Stimulated activated CD8-positive, alpha-beta memory T cell treated with anti-CD3 and anti-CD28 coated beads, Interleukin-15, amount 100 ng/mL, for 48 hours (primary cell): ENCODE measurements at places on chromosomes 4 and X.

DNA sequence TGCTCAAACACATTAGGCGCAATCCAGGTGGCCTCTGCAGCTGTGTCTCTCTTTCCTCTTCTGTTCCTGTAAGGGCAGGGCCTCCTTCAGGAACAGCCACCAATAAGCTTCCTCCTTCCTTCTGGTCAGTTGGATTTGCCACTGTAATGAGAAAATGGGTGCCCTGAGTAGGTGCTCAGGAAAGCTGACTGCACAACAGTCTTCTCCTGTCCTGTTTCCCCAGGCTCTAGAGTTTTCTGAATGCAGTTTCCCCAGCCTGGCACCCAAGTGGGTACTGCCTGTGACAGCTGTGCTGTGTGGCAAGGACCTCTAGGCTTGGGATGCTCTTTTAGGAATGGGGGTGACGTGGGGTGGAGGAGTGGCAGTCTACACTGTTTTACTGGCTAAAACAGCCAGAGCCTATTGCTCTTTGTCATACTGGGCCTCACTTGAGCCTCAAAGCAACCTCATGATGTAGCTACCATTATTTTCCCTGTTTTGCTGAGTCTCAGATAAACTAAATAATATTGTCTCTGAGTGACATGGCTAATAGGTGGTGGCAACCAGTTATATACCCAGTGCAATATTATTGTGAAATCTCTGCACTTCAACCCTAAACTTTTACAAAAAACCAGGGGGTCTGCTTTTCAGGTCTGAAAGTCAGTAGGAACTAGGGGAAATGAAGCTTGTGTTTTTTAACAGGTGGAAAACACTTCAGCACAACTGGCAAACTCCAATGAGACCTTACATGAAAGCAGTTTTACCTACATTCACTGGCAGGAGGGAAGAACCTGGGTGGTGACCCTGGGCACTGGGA is 1.2 kb downstream of the CXCL2 start:
- no peak for DNase-seq

- DNase-seq, result no peak
Measured at GRCh38 chr4:44425614-44426208, 22.9 kb downstream of the KCTD8 start.

GRCh38 chr4:112279882-112280315 is 5.8 kb downstream of the TIFA start:
- DNase-seq, result no peak

DNA sequence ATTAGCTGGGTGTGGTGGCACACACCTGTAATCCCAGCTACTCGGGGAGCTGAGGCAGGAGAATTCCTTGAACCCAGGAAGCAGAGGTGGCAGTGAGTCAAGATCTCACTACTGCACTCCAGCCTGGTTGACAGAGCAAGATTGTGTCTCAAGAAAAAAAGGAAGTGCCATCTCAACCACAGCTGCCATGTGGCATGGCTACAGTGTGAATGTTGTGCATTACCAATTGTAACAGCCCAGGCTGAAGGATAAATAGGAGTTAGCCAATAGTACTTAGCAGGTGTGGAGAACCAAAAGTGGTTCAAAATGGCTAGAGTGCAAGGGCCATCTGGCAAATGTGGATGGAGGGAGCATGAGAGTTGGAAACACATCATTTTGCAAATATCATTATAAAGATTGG is 28.9 kb downstream of the SLC25A5 start:
- no peak for DNase-seq
